Uterus (tissue), 4 donors: ENCODE measurements at places on chromosomes 6 and 20.

DNA sequence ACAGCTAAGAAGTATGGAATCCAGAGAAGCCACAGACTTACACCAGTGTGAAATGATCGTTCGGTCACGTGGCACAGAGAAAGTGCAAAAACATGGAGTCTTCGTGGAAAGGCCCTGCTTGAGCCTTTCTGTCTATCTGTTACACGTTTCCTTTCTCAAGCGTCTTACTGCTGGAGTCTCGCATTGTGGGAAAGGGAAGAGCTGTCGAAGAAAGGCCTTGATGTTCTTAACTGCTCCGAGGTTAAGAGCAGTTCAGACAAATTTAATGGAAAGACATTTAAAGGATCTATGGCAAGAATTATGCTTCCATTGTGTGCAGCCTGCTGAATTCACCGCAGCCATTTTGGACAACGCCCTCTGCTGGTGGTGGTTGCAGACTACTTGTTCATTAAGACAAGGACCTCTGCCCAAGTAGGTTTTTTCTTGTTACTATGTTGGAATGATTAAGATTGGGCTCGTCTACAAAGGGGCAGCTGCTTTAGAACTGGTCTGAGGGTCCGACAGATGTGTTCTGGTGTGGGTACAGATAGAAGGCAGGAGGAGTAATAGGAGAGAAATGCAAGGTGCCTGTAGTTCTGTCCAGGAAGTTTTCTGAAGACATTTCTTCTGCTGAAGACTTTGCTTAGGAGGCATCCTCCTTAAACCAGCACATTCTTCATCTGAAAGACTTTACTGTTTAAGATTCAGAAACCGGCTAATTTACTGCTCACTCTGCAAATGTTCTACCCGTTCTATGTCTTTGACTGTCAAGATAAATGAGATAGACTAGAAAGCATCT is 24.7 kb upstream of the CCN6 start:
- DNase-seq = peak; percentile 60

DNA sequence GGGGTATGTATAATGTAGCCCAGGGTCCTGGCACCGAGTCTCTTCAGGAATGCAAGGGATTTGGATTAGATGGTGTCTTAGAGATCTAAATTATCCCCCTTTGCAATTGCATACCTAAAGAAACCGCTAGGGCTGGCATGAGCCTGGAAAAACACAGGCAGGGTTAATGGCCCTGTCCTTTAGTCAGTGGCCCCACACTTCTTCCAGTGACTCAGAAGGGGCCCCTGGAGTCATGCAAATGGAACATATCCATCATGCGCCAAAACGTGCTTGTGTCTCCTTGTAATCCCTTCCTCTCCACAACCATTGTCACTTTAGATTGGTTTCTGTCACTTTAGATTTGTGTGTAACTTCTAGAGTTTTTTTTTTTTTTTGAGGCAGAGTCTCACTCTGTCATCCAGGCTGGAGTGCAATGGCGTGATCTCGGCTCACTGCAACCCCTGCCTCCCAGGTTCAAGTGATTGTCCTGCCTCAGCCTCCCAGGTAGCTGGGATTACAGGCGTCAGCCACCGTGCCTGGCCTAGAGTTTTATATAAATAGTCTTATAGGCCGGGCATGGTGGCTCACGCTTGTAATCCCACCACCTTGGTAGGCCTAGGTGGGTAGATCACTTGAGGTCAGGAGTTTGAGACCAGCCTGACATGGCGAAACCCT is 8.7 kb upstream of the MYBL2 start:
- no peak for DNase-seq

DNA sequence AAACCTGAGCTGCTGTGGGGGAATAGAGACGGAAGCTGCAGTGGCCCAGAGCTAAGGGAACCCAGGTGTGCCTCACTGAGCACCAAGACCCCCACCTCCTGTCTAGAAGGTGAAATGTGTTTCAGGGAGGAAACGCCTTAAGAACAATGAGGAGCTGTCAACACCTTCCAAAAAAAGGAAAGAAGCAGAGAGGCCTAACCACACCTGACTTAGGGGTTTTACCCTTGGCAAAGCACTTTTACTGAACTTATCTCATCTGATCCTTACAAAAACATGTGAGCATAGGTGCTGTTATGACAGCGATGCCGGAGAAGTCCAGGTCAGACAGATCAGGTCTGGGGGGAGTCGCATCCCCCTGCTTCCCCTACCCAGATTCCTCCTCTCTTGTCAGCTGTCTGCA is 16.1 kb upstream of the CDKN1A start:
- no peak for DNase-seq

GRCh38 chr6:37256692-37257319 is 766 bp upstream of the TBC1D22B start:
- DNase-seq = no peak

- DNase-seq = no peak
These were observed 13.6 kb downstream of the POU3F2 start for GRCh38 chr6:98847779-98848538.

DNA sequence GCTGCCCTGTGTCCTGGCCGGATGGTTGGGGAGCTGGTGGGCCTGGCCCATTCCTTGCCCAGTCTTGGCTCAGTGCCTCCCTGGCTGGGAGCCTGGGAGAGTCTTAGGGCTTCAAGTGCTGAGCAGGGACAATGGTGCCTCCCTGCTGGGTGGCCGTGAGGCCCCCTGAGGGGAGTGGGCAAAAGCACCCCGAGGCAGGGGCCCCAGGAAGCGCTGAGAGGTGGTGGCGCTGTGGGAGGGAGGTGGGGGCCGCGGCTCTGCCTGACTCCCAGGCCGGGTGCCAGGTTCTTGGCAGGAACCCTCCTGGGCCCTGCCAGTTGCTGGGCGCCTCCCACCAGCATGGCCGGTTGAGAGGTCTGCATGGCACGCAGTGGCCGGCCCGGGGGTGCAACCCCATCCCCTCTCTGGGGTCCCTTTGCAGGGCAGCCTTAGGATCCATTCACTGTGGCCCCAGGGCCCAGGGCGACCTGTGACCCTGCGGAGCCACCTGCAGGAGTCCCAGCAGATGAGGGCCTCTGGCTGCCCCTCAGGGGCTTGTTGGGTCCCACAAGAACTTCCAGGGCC is 9.2 kb upstream of the RPS21 start:
- no peak for DNase-seq

- DNase-seq = no peak
These were observed 30.0 kb downstream of the BRPF3 start for GRCh38 chr6:36226438-36227047.

GRCh38 chr6:17705778-17706579 is 746 bp downstream of the NUP153 start:
- peak; percentile 55 for DNase-seq

DNA sequence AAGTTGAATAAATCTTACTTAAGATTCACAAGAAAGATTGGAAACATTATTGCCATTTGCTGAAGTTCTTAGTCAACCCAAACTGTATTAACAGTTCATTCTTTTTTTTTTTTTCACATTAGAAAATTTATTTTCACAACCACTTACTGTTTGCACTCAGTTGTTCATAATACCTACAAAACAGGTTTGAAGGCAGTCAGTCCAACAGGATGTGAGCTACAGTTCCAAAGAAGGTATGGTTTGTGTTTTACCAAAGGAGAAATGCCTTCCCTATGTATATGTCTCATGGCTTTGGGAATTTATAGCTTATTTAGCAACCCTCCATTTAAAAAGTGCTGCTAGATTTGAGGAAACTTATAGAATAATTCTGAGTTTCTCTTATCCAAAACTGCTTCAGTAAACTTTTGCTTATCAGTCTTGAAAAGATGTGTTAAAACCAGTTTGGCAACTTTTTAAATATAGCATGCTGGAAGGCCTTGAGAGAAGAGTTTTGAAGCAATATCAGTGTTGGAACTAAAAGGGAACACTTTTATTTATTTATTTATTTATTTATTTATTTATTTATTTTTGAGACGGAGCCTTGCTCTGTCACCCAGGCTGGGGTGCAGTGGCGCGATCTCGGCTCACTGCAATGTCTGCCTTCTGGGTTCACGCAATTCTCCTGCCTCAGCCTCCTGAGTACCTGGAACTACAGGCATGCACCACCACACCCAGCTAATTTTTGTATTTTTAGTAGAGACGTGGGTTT is 46.8 kb upstream of the RREB1 start:
- no peak for DNase-seq

DNA sequence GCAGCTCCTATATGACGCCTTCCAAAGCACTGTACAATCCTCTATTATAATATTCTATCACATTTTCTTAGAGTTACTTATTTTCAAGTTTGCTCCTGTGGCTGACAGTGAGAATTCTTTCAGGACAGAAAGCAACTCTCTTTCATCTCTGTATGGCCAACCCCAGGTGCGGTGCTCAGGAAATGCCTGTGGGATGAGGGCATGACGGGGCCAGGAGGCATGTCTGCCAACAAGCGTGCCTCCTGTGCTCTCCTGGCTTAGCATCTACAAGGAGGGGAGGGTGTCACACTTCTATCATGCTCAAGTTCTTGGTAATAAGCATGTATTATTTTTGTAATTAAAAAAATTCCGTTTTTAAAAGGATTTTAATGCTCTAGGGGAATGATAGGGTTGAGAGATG is 11.4 kb downstream of the MRPL14 start:
- DNase-seq = no peak

DNA sequence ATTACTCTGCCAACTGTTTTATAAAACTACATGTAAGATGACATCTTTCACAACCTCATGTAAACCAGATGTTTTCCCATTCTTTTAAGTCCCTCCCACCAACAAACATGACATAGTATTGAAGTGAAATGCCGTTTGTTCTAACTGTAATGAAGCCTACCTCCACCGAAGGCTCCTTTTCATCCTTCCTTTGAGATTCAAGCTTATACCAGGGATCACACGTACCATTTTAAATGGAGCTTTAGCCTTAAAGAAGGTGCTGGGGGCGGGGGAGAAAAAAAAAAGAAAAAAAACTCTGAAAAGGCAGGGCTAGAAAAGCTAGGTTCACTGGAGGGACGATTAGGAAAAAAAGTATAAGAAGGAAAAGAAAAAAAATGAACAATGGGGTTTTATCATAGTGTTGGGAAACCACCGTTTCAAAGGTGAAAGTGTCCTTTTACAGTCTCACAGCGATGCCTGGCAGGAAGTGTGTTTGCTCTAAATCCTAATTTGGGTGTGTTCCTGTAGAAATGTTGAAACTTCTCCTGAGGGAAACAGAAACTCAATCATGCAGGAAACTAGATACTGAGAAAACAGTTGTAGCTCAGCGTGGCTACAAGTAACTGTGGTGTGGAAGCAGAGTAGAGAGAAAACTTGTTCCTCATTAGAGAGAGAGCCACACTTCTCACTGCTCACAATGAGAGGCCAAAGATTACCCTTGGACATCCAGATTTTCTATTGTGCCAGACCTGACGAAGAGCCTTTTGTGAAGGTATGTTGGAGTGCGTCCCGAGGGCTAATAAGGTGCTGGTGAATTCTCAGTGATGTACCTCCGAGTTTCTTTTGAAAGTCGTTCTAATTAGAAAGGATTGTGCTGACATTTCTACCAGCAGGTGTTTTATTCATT is 37.6 kb upstream of the HINT3 start:
- peak; percentile 51 for DNase-seq

- DNase-seq = peak; percentile 41
These were observed 868 bp downstream of the SAMD10 start for GRCh38 chr20:63978319-63979228.

GRCh38 chr6:105014448-105014847 is 57.5 kb downstream of the LIN28B start:
- DNase-seq = no peak

DNA sequence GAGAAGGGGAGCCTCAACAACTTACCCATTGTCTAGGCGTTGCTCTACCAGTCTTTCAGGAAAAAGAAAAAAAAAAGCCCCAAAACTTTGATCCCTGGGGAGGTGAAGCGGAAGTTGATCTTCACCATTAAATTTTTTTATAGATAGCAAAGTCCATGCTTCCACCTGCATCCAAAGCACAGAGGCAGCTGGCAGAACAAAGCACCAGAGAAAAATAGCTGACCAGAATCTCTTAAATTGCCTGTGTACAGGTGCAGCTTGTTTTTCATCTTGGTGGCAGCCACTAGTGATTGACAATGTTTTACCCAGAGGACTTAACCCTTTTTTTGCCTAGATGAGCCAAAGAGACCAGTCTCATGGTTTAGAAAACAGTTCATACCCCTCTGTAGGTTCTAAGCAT is 86.0 kb downstream of the MYB start:
- no peak for DNase-seq

GRCh38 chr6:25142506-25142905 is 136.7 kb upstream of the CARMIL1 start:
- no peak for DNase-seq

DNA sequence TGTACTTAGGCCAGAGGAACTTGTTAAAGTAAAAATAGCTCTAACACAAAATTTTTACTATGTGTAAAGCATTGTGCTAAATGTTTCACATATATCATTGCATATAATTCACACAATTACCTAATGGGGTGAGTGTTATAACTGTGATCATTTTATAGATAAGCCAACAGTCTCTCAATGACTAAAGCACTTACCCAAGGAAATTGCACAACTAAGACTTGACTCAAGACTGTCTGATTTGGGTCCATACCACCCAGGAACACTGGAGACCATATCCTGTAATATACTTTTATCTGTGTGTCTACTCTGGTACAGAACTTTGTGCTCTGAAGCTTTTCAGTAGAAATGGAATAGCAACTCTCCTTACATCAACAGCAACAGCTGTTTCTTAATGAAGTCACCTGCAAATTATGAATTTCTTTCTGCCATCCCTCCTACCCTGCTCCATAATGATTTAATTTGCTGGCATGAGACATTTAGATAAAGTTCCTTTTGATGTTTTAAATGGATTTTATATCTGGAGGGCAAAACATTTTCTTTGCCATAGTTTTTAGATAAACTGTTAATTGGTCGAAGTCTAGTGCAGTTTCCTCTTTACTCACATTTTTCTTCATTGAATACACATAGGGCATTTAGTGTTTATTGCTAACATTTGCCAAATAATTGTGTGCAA is 47.5 kb downstream of the TSPYL4 start:
- DNase-seq = no peak

- no peak for DNase-seq
These were observed 65.9 kb downstream of the VEGFA start for GRCh38 chr6:43835872-43836419.

- no peak for DNase-seq
These were observed 178.5 kb downstream of the ARID1B start for GRCh38 chr6:156955494-156956183.

DNA sequence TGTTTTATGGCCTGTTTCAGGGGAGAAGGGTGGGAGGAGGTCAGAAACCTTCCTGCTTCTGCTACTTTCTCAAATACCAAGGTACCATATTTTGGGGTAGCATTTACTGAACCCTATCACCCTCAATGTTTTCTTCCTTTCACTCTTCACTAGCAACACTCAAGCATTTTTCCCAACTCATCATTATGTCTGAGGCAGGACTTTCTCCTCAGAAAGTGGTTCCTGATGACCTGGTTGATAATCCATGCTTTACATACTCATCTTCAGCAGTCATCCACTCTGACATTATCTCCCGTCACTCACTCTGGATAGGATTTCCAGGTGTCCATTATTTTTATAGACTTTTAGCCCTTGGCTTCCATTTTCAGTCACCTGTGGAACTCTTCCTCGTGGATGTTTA is 21.1 kb downstream of the ZNF292 start:
- no peak for DNase-seq

- no peak for DNase-seq
These were observed 269.9 kb downstream of the TBC1D32 start for GRCh38 chr6:121064345-121064744.

GRCh38 chr6:4776493-4777393 is 539 bp downstream of the CDYL start:
- DNase-seq = no peak
